Spinal cord (tissue), 10 donors: ENCODE measurements at places on chromosomes 7 and 10. TPM values are rescaled to one million over a fixed set of nuclear protein-coding genes. Genes with fewer than 3 reads are reported as not detected.
A peak's percentile ranks its signal among the peaks of the same experiment; 100 is the strongest.

POM121 gene
- 9.8 TPM for total RNA-seq

SMKR1 gene
- total RNA-seq = 2.4 TPM

GRM3 gene
- total RNA-seq = 22.1 TPM

BLOC1S2 gene
- total RNA-seq = 46.8 TPM

- H3K27ac ChIP-seq = no peak overlapping the region
- no peak overlapping the region for H3K4me3 ChIP-seq
These were observed 6.4 kb downstream of the CDHR1 start for GRCh38 chr10:84200537-84201243.

DNA sequence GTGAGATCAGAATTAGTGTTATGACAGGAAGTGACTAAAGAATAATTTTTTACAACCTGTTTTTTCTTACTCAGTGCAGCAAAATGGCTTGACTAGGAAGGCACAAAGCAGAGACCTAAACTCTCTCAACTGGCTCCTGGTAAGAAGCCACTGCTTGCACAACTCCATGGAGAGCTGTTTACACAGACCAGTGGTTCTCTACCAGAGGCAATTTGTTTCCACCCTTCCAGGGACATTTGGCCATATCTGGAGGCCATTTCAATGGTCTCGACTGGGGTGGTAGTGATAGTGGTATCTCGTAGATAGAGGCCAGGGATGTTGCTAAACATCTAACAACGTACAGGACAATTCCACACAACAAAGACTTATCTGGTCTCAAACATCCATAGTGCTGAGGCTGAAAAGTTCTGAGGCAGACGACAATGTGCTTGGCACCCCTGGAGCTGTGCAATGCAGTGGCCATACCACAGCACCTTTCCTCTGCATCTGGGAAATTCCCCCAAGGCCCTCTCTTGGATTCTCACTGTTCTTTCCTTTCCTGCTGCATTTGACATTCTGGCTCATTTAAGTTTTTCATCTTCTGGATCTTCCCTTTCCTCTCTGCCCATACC is 105.4 kb upstream of the LAMB4 start:
- no peak overlapping the region for H3K4me3 ChIP-seq
- H3K27me3 ChIP-seq = no peaks in the 10 kb centered on the region
- H3K4me1 ChIP-seq = no peaks in the 10 kb centered on the region
- no peak overlapping the region for H3K27ac ChIP-seq
- DNase-seq = no peak

GRCh38 chr7:99372275-99373090 is 2.0 kb upstream of the ARPC1B start:
- peak overlapping the region; percentile 61 for H3K27ac ChIP-seq
- H3K36me3 ChIP-seq = peaks cover 15% of the 10 kb centered on the region
- no peak overlapping the region for H3K4me3 ChIP-seq
- H3K27me3 ChIP-seq = peaks cover 4% of the 10 kb centered on the region

DNA sequence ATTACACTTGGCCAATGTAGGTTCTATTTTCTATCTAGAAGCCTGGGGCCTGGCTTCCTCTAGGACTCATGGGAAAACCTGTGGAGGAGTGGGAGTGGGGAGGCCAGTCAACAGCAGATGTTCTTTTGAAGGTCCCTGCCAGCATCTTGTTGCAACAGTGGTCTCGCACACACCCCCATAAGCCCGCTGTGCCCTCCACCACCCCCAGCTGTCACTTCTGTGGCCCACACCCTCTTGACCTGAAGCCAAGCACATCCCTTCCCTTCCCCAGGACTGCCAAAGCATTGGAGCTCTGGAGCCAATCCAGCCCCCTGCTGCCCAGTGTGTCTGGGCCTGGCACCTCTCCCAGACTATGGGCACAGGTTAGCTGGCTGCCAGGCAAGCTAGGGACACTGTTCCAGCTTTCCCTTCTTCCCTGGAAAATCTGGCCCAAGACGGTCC is 1.9 kb upstream of the STX1A start:
- H3K27ac ChIP-seq = no peak overlapping the region
- no peak overlapping the region for H3K4me3 ChIP-seq
- H3K36me3 ChIP-seq = peaks cover 3% of the 10 kb centered on the region
- peak; percentile 82 for DNase-seq
- peaks cover 41% of the 10 kb centered on the region for H3K4me1 ChIP-seq
- no peaks in the 10 kb centered on the region for H3K27me3 ChIP-seq

DNA sequence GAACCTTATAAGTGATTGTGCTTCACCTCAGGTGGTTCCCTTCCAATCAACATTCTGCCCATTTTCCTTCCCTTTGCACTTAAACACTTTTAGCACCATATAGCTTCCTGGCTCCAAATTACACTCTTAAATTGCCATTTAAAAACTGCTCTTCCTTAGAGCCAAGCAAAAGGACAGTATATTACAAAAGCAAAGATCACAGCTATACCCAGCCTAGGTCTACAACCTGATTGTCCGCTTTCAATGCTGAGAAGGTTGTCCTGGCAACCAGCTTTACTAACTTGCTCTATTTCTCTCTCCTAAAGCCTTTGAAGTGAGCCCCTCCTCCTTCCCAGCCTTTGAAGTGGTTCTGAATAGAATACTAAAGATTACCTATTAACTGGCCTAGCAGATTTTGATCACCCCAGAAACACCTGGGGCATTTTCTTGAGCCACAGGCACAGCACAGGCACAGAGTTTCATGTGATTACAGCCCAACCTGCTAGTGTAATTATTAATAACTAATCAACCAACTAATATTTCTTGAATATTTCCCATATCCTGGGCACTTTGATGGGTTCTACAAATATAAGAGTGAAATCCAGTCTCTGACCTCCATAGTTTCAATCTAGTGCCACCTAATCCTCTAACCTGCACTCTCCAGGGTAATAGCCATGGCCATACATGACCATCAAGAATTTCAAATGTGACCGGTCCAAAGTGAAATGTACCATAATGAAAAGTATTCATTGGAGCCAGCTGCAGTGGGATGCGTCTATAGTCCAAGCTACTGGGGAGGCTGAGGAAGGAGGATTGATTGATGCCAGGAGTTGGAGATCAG is 63.6 kb upstream of the TRIM24 start:
- peak; percentile 37 for DNase-seq
- H3K4me3 ChIP-seq = no peak overlapping the region
- H3K27me3 ChIP-seq = no peaks in the 10 kb centered on the region
- no peaks in the 10 kb centered on the region for H3K36me3 ChIP-seq

- DNase-seq = no peak
- H3K27me3 ChIP-seq = no peaks in the 10 kb centered on the region
- H3K4me1 ChIP-seq = peaks cover 4% of the 10 kb centered on the region
These were observed 119.3 kb downstream of the NRP1 start for GRCh38 chr10:33215154-33215553.
